ENCODE measurements at places on chromosomes 7 and 10.

- DNase-seq: peak; percentile 45
Measured at GRCh38 chr7:115910541-115911164, 119.9 kb downstream of the TFEC start.

DNA sequence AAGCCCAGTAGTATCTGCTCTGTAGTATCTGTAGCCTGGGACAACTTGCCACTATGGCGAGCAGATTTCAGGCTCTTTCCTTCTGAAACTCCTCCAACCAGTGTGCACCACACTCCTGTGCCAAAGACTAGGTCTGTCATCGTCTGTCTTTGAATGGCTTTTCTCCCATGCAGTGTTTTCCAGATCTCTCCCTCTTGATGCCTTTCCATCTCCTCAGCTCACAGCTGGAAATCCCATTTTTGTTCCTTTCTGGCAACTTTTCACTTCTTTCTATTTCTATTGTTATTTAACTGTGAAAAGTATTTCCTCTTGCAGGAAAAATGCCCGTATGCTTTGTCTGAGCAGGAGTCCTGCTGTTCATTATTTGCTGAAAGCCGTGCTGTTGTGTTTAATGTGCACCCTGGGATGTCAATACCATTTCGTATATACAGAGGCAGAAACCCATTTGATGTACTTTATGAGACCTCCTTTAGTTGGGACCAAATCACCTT lies 373.7 kb downstream of the PHTF2 start:
- DNase-seq: no peak

DNA sequence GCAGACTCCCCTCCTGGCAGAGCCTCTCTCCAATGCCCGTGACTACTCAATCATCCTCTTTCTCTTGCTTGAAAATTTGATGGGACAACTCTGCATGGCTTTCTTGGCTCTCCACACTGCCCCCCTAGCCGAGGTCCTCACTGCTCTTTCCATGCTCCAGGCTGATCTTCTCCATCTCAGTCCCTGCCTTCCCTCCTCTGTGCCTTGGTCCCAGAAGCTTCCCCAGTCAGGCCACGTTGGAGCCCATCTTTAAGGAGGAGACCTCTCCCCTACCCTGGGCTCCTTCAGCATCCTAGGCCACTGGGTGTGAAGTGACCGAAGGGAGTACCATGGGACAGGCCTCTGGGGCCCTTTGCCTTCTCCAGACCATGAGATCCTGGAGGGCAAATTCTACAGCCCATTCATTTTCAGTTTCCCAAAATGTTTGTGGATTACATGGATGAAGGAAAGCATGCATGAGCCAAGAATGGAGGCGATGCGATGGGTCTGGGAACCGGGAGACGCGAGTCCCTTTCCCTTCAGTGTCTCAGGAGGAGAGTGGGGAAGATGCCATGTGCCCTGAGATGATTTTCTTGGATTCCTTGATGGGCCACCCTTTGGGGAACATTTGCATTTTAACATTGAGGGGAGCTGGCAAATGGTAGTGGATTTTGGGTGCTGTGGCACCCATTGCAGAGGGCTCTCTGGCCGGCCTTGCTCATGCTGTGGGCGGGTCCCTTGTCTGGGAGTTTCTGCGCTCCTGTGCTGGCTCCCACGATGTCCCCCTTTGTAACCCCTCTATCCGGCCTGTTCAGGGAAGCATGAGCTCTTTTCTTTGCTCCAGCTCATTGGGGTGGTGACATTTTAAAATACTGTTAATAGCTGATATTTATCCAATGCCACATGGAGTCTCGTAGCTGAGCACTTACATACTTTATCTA lies 376.6 kb downstream of the RPS24 start:
- no peak for DNase-seq

DNA sequence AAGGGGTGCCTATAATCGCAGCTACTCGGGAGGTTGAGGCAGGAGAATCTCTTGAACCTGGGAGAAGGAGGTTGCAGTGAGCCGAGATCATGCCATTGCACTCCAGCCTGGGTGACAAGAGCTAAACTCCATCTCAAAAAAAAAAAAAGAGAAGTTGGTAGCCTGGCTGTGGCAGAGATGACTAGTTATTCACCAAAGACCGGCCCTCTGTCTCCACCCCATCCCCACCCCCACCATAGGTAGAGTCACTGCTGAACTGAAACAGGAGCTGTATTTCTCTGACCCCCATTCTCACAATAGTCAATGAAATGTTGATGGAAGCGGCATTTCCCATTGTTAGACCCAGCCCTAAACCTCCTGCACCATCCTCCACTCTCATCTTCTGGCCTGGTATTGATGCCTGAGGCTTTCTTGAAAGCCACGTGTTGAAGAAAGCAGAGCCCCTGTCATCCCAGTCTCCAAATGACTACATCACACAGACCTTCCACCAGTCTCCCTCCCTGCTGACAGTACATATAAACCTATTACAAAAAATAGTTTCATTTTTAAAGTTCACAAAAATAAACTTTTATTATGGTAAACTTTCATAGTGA lies 9.4 kb upstream of the PIK3CG start:
- DNase-seq: no peak

- DNase-seq: no peak
Measured at GRCh38 chr10:132232023-132232951, 45.5 kb downstream of the DPYSL4 start.

DNA sequence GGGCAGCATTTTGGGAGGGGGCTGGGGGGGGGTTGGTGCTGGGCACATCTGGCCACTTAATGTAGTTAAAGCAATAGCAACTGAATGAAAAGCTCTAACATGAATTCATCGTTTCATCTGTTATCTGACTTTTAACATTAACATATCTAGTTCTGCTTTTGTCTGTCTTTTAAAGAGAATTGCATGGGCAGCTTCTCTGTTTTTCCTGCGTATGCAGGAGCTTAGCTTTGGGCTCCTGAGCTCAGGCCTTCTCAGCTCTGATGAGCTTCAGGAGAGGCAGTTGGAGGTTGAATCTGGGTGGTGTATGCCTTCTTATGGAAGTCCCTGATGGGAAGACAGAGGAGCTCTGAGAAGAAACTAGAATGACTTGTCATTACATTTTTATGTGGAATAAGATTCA lies 58.4 kb downstream of the DNAJB6 start:
- no peak for DNase-seq

DNA sequence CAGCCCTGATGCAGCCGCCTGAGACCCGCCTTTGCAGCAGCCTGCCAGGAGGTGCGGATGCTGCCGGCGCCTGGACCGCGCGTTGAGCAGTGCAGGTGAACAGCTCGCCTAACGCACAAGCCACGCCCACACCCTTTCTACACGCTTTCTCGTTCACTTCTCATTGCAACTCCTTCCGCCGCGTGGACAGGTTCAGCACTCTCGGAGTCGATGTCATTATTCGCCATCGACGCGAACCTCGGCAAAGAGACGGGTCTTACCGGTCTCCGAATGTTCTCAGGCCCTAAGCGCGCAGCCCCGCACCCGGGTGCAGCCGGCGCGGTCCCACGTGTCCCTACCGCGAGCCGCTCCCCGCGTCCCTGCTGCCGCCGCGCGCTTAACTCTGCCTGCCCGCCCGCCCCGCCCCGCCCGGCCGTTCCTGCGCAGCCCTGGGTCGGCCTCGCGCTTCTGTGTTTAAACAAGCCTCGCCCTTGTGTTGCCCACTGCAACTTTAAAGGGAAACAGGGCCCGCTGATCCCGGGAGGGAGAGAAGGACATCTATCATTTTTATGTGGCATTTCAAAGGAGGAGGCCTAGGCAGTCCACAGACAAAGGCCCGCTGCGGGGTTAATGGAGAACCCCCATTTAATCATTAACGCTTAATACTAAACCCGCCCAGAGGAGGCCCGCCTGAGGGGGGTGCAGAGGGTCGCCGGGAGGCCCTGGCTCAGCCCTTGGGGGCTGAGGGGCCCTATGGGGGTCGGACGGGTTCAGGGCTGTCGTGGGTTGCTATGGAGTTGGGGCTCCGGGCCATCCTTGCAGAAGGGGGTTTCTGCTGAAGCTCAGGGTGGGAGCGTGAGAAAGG lies 128.5 kb downstream of the WDR11 start:
- DNase-seq: no peak

DNA sequence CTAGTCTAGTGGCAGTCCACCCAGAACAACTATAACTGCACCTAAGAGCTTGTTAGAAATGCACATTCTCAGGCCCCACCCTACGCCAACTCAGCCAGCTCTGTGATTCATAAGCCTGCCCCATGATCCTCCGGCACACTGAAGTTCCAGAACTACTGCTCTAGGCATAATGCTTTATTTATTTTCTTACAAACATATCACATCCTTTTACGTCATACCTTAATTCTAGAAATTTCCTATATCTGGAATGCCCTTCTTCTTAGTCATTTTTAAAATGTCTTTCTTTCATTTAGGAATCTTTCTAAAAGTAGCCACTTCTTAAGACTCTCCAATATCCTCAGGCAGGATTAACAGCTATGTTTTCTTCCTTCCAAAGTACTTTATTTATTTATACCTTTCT lies 480.1 kb downstream of the INHBA start:
- DNase-seq: no peak

- no peak for DNase-seq
Measured at GRCh38 chr10:89771684-89772083, 70.3 kb downstream of the KIF20B start.

DNA sequence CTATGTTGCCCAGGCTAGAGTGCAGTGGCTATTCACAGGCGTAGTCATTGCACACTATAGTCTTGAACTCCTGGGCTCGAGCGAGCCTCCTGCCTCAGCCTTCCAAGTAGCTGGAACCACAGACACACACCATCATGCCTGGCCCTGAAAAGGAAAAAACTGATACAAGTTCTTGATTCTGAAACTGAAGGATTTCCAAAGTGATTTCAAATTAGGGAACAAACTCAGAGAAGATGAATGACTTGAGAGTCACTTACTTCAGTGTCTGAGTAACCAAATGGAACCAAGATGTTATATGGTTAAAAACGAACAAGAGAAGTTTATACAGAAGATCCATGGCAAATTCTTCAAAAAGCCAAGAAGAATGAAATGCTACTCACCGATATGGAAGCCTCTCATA lies 14.4 kb downstream of the CWF19L1 start:
- DNase-seq: no peak

DNA sequence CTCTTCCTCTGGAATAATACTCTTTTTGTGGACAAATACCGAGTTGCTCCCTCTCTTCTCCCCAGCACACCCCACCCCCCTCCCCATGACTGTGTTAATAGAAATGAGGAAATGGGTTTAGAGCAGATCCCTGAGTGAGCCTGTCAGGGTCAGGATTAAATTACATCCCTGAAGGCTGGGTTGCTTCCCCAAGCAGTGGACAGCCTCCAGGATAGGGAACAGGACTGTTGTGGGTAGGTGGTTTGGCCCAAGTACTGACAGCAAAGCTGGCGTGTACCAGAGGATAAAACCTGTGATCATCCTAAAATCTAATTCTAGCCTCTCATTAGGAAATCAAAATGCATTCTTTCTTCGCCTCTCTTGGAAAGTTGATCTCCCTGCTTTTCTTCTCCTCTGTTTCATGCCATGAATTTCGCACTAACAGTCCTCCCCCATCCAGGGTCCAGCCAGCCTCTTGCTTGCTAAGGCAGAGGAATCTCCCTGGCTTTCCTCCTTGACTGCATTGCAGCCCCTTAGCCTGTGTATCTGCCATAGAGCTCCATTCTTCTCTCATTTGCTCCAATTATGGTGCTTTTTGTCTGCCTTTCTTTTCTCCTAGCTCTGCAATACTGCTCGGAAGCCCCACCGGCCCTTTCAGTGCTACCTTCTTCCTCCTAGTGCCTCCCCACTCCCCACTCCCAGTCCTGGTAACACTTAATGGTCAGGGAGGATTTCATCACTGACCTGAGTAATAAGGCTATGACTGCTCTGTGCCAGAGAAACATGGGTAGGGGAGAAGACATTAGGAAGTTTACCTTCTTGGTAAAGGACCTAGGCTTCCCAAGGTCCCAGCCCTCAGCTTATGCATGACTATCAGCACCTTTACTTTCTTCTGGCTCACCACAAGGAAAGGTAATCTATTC lies 8.4 kb downstream of the LRRC4 start:
- DNase-seq: peak; percentile 80

DNA sequence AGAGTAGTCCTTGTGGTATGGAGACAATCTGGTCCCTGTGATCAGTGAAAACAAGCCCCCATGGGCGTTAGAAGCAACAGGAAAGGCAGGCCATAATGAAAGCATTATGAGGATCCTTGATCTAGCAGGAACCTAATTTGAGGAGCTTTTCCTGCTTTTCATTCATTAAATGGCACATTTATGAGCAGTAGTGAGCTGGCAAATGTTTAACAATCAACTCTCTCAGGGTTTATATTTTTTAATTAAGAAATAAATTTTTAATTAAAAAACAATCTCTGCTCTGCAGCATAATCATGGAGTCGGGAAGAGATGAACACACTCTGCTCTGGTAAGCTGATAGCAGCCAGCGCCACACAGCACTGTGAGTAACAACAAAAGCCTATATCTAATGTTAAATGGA lies 11.3 kb upstream of the NEBL start:
- no peak for DNase-seq

DNA sequence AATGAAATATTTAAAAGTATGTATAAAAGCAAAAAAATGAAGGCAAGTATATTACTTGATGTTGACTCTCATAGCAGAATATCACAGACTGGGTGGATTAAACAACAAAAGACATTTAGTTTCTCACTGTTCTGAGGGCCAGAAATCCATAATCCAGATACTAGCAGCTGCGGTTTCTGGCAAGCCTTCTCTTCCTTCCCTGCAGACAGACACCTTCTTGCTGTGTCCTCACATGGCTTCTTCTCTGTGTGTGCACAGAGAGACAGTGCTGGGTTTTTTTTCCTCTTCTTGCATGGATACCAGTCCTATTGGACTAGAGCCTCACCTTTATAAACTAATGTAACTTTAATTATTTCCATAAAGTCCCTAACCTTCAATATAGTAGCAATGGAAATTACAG lies 127.9 kb upstream of the AKR1E2 start:
- DNase-seq: peak; percentile 45
